Fibroblast of lung (primary cell): ENCODE measurements at places on chromosomes 16 and 17. TPM values are rescaled to one million over a fixed set of nuclear protein-coding genes. Genes with fewer than 3 reads are reported as not detected.
A peak's percentile ranks its signal among the peaks of the same experiment; 100 is the strongest.

Gene MRPL27
- total RNA-seq = 43.4 and 53.3 TPM in 2 replicates

Gene RUSF1
- 35.7 and 41.8 TPM in 2 replicates for total RNA-seq

Gene CDRT15L2
- total RNA-seq = not detected in 2 replicates

Gene DDX19B
- total RNA-seq = 23.9 and 30.7 TPM in 2 replicates

GRCh38 chr16:21589551-21589950, 9.8 kb upstream of the METTL9 start:
- H3K4me3 ChIP-seq = no peak overlapping the region
- H3K36me3 ChIP-seq = no peaks in the 10 kb centered on the region
- no peak for DNase-seq
- H3K27ac ChIP-seq = no peak overlapping the region
- H3K4me1 ChIP-seq = no peaks in the 10 kb centered on the region

DNA sequence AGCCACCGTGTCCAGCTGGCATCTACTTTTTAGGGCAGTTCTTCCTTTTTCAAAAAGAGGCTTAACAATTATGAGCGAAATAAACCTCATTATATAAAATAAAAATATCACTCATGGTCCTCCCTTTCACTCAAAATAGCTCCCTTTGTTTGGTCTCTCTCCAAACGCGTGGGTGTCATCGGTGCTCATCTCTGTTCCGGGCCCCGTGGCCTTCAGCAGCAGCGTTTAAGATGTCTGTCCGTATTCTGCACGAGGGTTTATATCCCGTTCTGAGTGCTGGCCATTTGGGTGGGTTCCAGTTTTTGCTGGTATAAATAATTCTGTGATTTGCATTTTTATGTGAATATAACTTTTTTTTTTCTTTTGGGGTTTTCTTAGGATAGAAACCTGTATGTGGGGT, 33.4 kb downstream of the PRMT7 start:
- no peak for DNase-seq
- H3K27me3 ChIP-seq = no peaks in the 10 kb centered on the region

DNA sequence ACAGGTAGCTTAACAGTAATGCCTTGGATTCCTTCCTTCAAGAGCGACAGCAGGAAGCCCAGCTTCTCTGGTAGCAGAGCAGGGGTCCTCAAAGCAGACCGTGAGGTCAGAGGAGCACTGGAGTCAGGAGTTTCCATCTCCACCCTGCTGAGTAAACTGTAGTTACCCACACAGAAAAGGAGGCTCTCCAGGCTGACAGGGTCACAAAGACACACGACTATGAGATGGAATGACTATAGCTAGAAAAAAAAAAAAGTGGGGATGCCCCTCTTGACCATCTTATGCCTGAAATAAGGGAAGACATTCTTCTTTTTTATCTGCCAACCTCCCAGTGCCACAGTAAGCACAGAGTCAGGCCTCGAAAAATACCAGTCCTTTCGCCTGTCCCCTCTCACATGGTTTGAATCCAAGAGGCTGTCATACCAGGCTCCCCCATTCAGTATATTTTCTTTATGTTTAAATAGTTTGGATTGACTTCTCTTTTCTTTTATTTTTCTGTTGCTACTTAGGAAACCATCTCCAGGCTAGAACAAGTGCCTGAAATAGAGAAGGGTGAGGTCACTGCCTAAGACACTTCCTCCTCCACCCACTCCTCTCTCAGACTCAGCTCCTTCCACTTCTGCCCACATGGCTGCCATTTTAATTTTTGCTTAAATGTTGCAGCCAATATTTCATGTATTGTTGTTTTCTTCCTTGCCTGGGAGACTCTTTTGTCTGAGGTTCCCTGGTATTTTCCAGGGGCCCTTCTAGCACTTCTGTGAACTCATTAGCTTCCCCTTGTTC, 707.4 kb downstream of the MAF start:
- no peaks in the 10 kb centered on the region for H3K36me3 ChIP-seq
- DNase-seq = no peak
- H3K4me3 ChIP-seq = no peak overlapping the region

DNA sequence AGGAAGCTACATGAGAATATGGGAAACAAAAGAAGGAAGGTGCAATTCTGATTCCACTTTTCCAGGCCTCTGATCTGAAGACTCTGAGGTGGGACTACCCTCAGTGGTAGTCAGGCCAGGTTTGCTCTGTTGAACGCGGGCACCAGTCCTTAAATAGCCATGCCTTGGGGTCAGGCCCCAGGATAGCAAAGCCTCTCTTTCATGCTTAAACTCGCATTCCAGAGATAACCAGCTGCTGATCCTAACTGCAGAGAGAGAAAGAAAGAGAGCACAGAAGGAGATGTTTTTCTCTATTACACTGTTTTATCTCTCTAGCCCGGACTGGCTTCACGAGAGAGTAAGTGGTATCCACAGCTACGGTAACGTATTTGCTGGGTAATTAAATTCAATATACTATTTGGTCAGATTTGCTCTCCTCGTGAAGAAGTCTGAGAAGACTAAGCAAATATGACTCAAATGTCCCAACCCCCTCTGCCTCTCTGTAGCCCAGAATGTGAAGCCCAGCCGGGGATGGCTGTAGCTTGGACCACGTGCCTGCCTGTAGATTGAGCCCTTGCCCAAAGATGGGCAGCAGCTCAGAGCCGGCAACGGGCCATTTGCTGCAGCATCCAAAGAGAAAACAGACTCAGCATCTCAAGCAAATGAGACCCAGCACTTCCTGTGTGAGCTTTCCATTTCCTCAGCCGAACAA, 122.2 kb downstream of the SMG6 start:
- peaks cover 61% of the 10 kb centered on the region for H3K4me1 ChIP-seq
- H3K36me3 ChIP-seq = peaks cover 3% of the 10 kb centered on the region
- no peaks in the 10 kb centered on the region for H3K27me3 ChIP-seq
- peak overlapping the region; percentile 75 for H3K27ac ChIP-seq
- no peak overlapping the region for H3K4me3 ChIP-seq
- DNase-seq = peak; percentile 95

DNA sequence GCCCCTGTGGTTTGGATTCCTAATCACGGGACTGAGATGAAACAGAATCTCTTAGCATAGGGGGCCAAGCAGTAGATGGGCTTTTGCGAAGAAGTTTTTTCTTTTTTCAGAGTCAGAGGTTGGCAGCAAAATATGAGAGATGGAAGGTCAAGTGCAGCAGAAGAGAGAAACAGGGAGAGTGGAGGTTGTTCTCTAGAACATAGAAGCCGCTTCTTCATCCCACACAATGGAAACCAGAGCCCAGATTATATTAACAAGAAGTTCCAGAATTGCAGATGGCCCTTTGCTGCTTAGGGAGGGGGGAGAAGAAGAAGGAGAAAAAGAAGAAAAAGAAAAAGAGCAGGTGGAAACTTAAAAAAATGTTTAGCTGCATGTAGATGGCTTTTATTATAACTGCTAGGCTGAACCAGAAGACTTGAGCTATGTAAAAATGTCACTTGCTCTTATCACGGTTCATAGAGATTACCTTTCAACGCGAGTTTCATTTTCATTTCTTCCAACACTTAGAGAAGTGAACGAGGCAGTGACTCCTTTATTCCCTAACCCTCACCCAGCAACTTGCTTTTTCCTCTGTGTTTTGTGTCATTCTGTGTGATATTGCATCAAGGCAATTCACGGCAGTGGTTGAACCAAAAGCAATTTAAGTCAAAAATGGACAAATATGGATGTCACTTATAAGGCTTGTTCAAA, 737.5 kb downstream of the WWOX start:
- no peak overlapping the region for H3K4me3 ChIP-seq
- no peaks in the 10 kb centered on the region for H3K4me1 ChIP-seq
- H3K27me3 ChIP-seq = no peaks in the 10 kb centered on the region
- no peaks in the 10 kb centered on the region for H3K36me3 ChIP-seq
- H3K27ac ChIP-seq = no peak overlapping the region

DNA sequence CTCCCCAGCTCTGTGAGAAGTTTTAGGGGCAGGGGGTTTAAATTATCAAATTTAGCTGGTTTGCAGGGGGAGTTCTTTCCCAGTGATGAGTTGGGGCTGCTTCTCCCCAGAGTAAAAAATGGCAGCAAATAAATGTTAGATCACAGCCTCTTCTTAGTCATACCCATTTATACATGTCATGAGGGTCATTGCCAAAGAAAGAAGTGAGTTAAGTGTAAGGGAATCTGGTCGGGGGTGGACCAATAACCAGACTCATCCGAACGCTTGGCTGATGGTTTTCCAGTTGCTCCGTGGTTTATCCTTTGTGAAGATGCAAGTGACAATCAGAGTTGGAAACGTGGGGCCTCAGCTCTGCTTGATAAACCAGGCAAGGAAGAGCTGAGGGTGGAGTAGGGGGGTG, 87.1 kb downstream of the PLXDC1 start:
- peak; percentile 73 for DNase-seq
- no peaks in the 10 kb centered on the region for H3K36me3 ChIP-seq
- H3K27me3 ChIP-seq = no peaks in the 10 kb centered on the region
- H3K4me3 ChIP-seq = no peak overlapping the region

DNA sequence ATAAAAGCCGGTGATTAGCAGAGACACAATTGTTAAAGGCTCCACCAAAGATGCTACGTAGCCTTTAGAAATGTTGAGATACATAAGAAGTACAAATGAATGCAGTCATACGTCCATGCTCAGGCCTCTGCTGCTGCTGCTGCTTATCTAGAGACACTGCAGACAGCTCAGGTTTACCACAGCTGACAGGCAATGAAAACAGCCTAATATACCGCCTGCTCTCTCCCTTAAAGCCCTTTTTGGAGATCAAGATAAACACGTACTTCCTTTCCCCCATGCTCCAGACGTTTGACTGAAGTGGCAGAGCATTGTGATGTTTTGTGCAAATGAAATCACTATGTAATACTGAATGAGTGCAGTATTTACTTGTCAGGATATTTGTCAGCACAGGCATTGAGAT, 185.3 kb downstream of the AATF start:
- no peak overlapping the region for H3K4me3 ChIP-seq
- H3K36me3 ChIP-seq = peaks cover 4% of the 10 kb centered on the region
- no peak overlapping the region for H3K27ac ChIP-seq
- peaks cover 2% of the 10 kb centered on the region for H3K4me1 ChIP-seq
- DNase-seq = no peak

GRCh38 chr16:576823-577201, 7.0 kb downstream of the PIGQ start:
- H3K27me3 ChIP-seq = no peaks in the 10 kb centered on the region
- H3K4me1 ChIP-seq = no peaks in the 10 kb centered on the region
- peaks cover 8% of the 10 kb centered on the region for H3K36me3 ChIP-seq
- H3K27ac ChIP-seq = no peak overlapping the region
